NCI-H774 (cell line): ENCODE measurements at places on chromosomes 2 and 18.
A peak's percentile ranks its signal among the peaks of the same experiment; 100 is the strongest.

DNA sequence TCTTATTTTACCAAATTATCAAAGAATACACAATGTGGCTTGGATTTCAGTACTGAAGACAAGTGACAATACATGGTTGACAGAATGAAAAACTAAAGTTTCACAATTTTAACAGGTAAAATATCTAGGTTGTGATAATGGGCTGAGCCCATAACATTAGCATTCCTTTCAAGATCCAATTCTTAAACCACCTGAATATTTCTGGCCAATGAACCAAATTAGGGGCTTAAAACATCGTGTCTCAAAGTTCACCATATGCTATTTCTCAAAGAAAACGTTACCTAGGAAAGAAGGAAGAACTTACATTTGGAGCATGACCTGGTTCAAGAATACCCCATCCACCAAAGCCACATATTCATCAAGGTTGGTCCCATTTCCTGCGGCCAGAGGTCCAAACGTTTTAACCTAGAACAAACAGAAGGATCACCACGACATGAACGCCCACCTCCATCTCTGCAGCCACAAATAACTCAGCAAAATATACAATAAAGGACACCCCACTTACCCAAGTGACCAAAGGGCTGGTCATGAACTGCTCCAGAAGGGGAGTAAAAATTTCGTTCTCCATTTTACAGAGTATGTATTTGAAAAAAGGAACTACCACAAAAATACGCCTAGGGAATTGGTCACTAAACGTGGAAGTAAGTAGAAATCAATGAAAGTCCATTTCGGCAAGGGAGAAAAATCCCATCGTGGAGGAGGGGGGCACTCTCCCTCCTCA is 984 bp downstream of the CCDC88A start:
- DNase-seq: no peak

- DNase-seq: peak; percentile 49
These were observed 19.0 kb upstream of the CXCR4 start for GRCh38 chr2:136136931-136137330.

- DNase-seq: no peak
These were observed 109.4 kb downstream of the AOX1 start for GRCh38 chr2:200695191-200695590.

DNA sequence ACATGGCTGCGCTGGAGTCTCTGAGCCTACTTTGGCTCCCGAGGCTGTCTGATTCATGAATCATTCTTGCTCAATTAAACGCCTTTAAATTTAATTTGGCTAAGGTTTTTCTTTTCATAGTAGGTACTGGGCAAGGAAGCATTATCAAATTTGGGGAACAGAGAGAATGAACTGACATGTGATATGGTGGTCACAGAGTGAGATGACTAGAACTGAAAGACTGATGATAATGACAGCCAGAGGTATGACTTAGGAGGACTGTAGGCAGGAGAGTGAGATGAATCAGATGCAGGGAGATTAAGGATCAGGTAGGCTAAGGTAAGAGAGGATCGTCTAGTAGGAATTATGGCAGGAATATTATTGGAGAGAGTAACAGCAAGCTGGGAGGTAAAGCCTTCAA is 40.9 kb upstream of the ST8SIA3 start:
- DNase-seq: no peak

DNA sequence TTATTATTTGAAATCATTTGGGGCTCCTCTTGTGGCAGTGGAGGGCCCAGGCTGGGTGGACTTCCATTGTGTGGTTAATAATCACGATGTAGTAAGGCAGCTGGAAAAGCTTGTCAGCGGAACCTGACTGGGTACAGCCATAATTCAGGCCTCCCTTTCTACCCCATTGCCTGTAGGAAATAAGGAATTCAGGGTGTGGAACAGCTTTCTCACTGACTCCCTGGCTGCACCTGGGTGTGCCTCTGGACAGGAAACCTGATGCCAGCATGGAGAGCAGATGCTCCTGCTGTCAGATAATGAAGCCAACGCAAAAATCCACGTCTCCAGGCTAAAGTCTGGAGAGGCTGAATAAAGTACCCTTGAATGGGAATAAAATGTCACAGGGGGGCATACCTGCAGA is 44.2 kb downstream of the LYPD6B start:
- DNase-seq: no peak

DNA sequence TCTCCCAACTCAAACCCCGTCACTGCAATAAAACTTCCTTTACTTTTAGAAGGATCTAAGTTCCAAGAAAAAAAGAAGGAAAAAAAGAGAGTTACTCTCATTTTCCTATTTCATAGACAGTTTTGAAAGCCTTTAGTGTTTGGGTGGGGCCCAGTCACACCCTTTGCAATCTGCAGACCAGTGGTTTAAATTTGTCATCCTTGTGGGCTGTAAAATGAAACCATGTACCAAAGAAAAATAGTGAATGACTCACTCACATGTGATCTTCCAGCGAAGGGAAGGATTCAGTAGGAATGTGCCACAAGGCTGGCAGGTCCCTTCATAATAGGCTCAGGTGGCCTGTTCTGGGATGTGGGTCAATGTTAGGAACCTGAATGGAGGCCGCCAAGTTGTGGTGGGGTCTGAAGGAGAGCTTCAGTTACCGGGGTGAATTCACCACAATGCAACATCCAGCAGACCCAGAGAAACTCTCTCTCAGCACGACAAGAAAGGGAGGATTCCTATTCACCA is 28.3 kb downstream of the ANXA4 start:
- no peak for DNase-seq

DNA sequence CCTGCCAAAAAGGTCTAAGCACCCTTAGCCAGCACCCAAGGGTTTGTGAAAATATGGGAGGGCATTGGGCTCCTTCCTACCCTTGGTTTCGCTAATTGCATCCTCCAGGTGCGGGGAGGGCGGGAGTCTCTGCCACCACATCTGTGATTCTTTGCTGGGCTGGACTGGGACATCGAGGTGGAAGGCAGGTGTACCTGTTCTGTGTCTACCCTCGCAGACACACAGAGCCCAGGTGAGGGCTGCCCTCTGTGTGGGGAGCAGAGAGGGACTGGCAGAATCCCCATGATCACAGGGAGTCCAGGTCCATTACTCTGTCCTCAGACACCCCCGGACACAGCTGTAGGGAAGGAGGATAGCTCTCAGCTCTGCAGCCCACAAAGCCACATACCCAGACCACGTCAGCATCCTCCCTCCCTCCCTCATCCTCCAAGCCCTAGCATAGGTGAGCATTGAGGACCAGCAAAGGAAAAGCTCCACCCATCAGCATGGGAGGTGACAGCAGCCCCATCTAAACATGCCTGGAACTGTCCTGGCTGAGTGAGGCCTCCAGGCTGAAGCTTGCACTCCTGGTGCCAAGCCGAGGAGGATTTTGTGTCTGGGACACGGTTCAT is 49.8 kb downstream of the PLB1 start:
- no peak for DNase-seq

GRCh38 chr2:178101321-178102079 is 10.7 kb upstream of the RBM45 start:
- no peak for DNase-seq

DNA sequence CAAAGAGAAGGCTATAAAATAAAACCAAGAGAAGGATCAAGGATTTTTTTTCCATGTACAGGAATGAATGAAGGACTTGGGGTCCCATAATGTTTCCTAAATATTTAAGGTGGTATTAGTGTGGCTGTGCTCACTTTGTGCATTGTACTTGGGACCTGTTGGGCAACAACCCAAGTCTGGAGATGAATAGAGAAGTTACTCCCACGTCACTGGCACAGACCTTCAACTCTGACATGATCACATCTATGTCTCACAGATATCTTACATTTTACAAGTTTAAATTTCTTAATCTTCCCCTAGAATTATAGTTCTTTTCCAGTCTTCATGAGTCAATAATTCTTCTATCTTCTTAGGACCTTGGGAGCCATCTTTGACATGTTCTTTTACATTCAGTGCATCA is 133.4 kb downstream of the PLCL1 start:
- DNase-seq: no peak

- no peak for DNase-seq
These were observed 65.0 kb downstream of the AP1S3 start for GRCh38 chr2:223772363-223772762.

DNA sequence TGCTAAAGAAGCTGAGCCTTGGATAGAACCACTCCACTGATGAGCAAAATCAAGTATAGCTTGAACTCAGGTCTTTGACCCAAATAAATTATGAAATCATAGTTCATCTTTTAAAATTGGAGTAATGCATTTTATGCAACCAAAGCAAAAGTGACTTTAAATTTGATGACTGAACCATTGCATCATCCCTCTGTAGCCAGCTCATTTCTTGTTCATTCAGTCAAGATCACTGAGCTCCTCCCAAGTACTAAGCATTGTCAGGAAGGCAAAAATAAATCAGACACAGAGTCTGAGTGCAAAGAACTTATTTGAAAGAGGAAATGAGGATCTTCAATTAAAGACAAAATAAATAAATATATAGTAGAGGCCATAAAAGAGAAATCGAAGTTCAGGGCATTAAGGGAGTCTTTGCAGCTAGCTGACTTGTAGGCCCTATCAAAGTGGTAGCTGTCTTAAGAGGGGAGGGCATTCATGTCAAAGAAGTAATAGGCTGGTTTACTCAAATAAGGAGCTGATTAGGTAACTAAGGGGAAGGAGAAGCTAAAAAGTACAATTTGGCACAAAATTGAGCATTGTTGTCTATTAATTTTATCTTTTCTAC is 411.8 kb downstream of the MTX2 start:
- no peak for DNase-seq

DNA sequence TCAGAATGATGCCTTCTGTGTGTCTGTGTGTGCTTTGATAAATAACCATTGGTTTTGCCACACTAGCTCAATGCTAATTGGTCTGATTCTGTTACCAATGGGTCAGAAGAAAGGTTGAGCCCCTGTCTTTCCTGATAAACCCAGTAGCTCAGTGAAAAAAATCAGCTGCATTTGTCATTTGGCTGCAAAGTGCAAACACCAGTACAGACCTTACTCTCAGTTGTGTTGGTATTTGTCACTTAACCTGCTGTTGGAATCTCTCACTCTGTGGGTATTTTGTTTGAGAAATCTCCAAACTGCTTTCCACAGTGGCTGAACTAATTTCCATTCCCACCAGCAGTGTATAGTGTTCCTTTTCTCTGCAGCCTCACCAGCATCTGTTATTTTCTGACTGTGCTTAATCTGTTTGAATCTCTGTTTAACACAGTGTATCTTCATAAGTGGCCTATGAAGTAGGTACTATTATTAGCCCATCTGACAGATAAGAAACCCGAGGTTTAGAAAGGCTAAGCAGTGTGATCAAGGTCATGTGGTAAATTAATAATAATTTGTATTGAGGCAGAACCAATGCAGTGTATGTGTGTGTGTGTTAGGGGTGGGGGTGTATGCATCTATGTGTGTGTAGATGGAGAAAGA is 26.7 kb downstream of the LIMS1 start:
- DNase-seq: no peak

DNA sequence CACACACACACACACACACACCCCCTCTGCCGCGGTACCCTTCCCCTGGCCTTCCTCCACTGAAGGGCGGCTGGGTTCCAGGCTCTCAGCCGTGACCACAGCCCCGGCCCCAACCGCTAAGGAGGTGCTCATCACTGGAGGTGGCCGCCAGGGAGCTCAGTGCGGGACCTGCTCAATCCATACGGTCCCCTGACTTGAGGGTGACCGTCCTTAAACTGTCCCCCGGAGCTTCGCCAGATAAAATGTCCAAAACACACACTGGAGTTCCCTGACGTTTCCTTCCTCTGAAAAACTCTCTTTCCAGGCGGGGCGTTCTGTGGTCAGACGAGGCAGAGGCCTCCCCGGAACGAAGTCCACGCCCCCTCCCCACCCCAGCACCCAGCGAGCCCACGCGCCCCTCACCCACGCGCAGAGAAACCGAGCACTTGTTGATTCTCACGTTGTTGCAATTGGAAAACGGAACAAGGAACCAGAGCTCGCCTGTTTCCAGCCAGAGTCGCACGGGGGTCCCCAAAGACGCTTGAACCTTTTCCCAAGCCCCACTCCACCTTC is 1.4 kb downstream of the MBP start:
- no peak for DNase-seq

GRCh38 chr2:143730953-143731260 is 601.7 kb downstream of the ARHGAP15 start:
- no peak for DNase-seq

DNA sequence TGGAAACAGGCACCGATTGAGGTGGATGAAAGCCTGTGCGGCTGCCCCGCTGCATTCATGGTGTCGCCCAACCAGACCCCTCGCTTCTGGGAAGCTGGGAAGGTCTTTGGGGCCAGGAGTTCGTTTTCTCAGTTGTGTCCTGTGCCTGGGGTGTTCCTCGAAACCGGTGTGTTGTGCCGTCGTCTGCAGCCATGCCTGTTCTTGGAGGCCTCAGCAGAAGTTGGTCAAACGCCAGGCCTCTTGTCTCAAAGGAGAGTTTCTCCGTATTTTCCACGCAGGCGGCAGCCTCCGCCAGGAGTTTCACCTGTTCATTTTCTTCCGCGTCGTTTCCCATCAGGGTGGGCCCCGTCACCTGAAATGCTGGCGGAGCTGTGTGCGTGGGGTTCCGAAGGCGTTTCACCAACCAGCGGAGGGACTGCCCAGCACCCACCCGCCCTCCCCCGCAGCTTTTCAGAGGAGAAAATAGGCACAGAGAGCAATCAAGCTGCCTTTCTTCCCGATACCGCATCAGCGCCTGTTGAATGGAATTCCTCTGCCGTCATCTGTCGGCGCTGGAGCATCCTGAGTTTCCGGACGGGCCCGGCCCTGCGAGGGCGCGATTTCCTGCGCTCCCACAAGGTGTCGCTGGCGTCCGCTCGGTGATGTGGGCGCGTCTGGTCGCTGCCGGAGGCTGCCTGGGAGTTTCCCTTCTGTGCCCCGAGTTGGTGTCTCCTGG is 17.0 kb upstream of the NFATC1 start:
- no peak for DNase-seq

DNA sequence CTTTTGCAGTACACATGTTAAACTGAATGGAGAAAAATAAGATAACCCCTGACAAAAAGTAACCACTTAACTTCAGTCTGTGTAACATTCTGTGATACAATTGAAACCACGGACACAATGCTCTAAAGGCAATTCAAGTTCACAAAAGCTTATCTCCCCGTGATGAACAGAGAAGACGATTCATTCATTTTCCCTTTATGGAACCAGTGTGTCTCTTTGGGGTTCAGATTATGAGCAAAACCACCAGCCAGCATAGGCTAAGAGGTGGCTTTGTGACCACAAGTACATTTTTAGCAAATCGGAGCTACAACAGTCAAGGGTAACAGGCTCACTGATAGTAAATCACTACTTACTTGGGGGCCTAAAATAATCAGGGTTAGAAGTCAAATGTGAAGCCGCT is 120.6 kb upstream of the SMAD7 start:
- no peak for DNase-seq

- DNase-seq: no peak
These were observed 73.0 kb upstream of the YWHAQ start for GRCh38 chr2:9703701-9704221.

- no peak for DNase-seq
These were observed 60.0 kb downstream of the MYO1B start for GRCh38 chr2:191304939-191305875.
